ENCODE measurements at places on chromosomes 1 and 21.

DNA sequence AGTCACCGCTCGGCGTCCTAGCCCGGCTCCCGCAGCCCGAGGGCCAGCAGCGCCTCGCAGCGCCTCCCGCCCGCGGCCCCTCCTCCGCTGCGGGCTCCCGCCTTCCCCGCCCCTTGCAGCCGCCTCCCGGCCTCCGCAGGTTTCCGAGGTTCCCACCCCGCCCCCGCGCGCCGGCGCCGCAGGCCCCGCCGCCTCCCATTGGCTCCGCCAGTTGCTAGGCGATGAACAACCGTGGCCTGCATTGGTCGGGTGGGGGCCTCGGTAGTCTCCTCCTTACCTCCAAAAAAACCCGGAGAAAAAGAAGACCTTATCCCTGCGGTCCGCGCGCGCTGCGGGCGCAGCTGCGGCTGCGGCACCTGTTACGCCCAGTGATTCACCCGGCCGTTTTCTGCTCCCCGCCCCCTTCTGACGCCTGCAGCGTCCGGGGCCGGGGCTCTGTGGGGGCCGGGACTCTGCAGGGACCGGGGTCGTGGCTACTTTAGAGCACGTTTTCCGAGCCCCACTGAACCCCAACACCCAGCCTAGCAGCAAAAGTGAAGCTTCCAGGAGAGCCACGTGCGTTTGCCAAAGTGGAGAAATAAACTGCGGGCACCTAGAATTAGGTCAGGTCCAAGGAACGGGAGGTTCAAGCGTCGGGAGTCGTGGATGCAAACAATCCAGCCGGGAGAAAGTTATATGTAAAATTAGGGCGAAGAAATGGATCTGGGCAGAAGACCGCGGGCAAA lies at the start of gene SSX2IP:
TSS of gene SSX2IP (minus strand) at position 65 of the 725 bp plus-strand sequence. CDS start 19,242 bp downstream, outside the sequence.
- peak; percentile 98 for DNase-seq

DNA sequence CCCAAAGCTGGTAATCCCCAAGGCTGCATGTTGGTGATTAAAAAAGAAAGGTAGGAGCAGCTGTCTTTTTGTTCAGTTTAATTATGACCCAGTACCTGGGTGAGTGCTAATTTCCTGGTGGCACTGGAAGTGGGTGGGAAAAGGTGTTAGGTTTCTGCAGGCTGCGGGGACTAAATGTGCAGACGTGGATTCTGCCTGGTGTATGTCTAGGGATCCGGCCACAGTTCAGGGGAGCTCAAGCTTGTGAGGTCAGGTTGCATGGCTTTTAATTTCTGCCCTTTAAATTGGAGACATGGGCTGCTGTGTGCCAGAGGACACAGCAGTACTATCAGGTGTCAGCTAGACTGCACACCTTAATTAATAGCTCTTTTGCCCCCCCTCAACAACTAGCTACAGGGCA lies 20.3 kb upstream of the TBX19 start:
- DNase-seq = no peak

DNA sequence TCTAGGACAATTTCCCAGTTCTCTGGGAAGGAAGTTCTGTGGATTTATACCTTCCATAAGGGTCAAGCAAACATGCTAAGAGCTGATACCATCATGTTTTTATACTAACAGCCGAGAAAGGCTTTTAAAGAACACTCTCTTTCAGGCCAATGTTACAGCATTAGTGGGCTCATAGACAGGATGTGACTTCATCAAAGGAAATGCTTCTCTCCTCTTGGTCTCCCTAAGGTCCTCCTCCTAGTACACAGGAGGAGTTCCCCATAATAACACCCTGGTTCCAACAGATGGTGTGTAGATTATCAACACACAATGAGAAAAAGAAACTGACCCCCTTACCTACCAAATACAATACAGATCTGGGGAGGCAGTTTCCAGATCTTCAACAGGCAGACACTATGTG lies 26.7 kb upstream of the GLIS1 start:
- DNase-seq = no peak

DNA sequence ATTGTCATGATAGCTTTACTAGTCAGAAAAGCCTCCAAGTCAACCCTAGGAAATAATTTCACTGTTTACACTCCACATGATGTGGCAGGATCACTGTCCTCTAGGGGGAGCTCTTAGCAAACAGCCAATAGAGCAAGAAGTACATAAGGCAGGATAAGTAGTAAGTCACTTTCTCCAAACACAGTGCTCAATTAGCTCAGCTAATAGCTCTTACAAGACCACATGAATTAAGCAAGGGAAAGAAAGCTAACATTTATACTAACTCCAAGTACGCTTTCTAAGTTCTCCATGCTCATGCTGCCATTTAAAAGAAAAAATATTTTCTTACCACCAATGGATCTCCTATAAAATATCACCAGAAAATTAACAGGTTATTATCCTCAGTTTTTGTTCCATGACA lies 66.9 kb upstream of the LRIF1 start:
- DNase-seq = no peak

GRCh38 chr1:53121319-53122172 lies 20.9 kb downstream of the SLC1A7 start:
- DNase-seq = no peak

DNA sequence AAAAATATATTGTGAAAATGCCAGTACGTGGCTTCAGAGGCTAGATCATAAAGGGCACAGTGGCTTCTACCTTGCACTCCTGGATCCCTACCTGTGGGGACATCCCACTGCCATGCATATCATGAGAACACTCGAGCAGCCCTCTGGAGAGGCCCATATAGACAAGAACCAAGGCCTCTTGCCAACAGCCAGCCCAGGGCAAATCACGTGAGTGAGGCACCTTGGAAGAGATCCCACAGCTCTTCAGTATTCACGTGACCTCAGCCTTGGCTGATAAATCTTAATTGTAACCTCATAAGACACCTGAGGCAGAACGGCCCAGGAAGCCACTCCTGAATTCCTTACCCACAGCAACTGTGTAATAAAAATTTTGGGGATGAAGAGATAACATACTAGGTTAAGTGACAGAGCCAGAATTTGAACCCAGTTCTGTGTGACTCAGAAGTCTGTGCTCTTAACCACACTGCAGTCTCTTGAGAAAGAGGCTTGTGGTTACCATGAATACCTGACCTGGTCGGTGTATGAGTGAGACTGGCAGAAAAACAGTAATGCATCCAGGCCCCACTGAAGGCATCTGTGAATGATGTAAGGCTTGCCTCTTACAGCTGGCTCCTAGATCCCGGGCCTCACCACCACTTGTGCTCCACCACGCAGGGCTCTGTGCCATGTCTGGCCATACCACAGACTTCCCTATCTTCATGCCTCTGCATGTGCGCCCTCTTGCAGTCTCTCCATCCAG lies 6.9 kb upstream of the A3GALT2 start:
- peak; percentile 79 for DNase-seq

- DNase-seq = no peak
Observed at GRCh38 chr1:222974496-222974895, 159.7 kb downstream of the DISP1 start.

DNA sequence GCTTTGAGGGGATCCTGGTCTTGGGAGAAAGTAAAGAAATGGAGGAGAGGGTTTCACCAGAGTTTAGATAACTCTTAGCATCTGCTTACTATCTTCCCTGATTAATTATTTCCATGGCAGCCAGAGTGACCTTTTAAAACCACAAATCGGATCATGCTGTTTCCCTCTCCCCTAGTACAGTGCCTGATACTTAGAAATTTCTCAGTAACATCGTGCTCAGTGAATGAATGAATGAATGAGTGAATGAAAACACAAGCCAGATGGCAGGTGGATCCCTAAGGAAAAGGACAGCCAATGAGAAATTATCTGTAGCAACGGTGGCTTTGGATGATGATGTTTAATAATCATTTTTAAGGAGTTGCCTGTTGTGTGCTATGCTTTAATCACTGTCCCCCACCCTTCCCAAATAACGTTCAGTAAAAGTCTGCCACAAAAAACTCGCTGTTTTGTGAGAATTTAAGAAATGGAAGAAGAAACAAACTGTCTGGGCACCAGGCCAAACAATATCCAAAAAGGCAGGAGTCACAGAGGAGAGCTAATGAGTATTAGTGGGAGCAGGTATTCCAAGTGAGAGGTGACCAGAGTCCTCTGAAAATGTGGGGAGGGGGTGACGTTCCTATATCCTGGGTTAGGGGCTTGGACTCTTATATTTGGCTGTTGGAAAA lies 737 bp upstream of the SMAP2 start:
- no peak for DNase-seq

DNA sequence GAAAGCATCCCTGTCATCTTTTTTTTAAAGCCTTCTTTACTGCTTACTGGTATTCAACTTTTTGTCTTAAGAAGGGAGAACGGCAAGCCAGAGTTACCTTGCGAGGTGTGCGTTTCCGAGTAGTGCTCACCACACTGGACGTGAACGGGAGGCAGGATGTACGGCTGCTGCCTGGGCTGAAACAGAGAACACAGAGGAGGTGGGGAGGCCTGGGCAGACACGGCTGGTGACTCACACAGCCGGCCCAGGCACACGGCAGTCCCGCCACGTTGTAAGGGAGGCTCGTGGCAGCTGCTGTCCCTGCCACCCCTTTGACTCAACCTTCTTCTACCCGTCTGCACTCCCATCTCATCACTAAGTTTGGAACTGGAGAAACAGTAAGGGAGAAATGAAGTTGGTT lies 105.8 kb downstream of the SMYD2 start:
- no peak for DNase-seq

GRCh38 chr21:45393833-45394638 lies 10.9 kb upstream of the COL18A1 start:
- DNase-seq = peak; percentile 47

DNA sequence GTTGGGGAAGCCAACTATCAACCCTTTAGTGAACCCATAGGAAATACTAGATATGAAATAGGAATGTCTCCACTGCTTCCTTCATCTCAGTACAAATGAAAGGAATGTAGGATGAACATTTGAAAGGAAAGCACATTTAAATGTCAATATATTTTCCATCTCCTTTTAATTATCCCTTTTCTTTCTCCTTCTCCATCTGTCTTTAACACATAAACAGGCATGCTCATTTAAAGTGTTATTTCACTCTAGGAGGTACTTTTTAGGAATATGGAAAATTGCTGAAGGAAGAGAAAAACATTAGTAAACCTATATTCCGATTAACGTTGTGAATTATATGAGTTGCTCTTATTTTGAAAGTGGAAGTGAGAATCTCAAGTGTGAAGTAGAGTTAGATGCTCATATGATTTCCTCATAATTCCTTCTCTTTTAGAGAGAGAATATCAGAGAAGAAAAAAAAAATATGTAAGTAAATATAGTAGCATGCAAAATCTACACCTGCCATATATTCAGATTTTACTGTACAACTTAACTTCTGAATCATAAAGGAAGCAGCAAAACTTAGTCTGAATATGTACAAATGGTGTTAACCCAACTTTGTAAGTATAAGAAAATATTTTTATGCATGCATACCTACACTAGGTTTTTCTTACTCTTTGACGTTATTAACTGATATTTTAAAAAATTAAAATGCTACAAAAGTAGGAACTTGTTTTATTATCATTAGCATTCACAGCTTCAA lies 406.9 kb upstream of the B3GALT2 start:
- DNase-seq = no peak

GRCh38 chr1:7313081-7313546 lies 458.0 kb upstream of the VAMP3 start:
- no peak for DNase-seq

DNA sequence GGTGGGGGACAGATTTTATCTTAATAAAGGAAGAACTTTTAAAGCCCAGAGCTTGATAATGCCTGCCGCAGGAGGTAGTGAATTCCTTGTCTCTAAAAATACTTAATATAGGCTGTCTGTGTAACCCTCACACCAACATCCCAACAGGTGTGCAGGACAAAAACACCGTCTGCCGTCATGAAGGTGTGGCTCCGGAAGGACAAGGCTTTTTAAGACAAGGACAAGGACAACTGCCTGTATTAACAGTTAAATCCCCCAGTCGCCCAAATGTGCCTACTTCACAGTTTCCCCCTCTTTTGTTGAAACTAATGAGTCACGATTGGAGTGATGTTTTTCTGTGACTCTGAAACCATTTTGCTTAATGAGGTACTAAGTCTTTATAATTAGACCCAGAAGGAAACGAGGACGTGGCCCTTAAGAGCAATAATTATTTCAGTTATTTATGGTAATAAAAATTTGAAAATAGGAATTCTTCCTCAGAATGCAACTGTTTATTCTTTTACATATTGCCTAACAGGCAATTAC lies 27.3 kb upstream of the SPATA6 start:
- DNase-seq = no peak
